Hematopoietic multipotent progenitor cell treated with erythropoietin and hydrocortisone succinate and interleukin-3 and kit ligand, for 17 days (in vitro differentiated cells): ENCODE measurements at places on chromosomes 6 and 20.

DNA sequence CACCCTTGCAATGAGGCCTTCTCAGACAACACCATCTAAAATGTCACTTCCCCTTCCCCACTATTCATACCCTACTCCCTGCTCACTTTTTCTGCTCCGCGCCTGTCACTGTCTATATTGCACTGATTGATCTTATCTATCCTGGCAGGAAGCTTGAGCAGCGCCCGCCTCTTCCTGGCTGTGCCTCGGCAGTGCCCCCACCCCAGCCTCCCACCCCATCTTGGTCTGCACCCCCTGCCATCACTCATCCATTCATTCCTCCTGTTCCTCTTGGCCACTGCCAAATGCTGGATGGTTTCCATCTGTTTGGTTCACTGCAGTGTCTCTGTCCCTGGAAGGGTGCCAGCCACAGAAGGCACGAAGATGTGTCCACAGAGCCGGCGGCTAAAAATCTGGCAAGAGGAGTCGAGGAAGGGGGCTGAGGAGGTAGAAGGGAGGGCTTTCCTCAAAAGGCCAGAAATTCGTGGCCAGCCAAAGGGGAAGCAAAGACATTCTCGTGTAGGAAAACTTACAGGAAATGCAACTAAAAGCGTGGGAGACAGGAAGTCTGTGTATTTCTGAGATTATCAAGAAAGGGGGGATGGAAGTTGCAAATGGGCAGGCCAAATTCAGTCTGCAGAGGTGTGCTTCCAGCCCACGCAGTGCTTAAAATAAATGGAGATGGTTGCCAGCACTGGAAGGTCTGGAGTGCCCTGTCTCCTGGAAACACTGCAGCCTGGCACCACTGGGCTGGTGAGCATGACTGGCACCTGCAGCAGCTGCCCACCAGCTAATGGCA, 27.6 kb downstream of the SYNJ2 start:
- no peak for DNase-seq

- no peak for DNase-seq
Measured at GRCh38 chr6:42103753-42104094, 38.7 kb downstream of the C6orf132 start.

DNA sequence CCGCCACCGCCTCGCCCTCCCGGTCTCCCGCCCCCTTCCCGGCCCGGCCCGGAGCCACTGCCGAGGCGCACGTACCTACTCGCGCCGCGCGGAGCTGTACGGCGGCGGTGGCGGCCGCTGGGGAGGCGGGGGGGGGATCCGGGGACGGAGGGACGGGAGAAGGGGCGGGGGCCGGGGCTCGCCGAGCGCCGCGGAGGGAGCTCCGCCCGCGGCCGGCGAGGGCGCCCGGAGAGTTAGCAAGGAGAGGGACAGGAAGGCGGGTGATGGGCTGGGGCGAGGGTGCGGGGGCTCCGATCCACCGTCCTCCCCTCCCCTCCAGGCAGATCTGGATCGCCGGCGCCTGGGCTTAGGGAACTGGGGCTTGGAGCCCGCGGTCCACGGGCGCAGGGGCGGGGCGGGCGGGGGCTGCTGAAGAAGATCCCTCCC, 548 bp upstream of the TMEM74B start:
- no peak for DNase-seq

- no peak for DNase-seq
Measured at GRCh38 chr20:24780674-24781417, 168.2 kb upstream of the CST7 start.

GRCh38 chr20:58661598-58662473, 10.8 kb downstream of the STX16 start:
- no peak for DNase-seq

DNA sequence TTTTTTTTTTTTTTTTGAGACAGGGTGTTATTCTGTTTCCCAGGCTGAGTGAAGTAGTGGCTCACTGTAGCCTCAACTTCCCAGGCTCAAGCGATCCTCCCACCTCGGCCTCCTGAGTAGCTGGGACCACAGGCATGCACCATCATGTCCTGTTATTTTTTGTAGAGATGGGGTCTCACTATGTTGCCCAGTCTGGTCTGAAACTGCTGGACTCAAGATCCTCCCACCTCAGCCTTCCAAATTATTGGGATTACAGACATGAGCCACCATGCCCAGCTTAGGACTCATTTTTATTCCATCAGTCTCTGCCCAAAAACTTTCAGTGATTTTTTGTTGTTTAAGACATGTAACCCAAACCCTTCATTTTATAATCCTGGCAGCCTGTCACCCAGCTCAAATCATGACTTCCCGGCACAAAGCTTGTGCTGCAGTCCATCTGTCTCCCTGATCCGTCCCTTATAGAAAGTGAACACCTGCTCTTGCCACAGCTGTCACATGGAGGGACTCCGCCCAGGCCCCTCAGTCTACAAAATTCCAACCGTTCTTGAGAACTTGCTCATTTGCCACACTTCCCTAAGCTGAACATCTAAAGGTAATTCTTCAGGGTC, 183.9 kb upstream of the JARID2 start:
- DNase-seq, result no peak

DNA sequence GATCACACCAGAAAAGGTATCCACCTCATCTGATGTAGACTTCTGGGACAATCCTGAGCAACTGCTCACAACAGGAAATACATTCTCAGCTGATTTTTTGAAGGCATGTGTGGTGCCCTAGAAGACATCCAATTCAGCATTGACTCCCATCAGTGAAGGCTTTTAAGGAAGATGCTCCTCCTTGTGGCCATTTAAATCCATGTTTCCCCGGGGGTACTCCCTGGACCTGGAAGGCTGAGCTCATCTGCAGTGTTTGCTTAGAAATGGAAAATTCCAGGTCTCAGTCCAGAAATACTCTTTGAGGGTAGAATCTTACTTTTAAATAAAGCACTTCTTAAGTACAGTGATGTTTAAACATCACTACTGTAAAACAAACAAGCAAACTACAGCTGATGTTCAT, 195.5 kb upstream of the PDE10A start:
- DNase-seq, result no peak

DNA sequence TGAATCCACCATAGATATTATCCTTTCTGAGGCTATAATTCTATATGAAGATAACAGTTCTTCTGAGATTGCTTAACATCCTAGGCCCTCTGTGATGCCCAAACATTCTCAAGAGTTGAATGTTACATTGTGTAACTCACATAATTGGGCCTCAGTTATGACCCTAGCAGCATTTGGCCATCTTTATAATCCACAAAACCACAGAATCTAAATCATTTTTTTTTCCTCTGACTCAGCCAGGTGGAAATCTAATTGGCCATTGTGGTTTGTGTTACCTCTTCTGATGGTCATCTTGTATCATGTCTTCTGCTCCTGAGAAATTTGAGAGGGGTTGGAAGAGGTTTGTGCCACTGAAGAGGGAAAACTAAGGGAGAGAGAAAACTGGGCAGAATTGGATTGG, 99.5 kb downstream of the LINC00237 start:
- DNase-seq, result no peak

GRCh38 chr6:44452725-44453124, 65.2 kb downstream of the CDC5L start:
- DNase-seq, result no peak

- DNase-seq, result no peak
Measured at GRCh38 chr6:145138469-145139139, 596.7 kb downstream of the EPM2A start.

- no peak for DNase-seq
Measured at GRCh38 chr6:70985156-70985555, 28.3 kb upstream of the B3GAT2 start.
